ENCODE measurements at places on chromosomes 6 and 20. TPM values are rescaled to one million over a fixed set of nuclear protein-coding genes. Genes with fewer than 3 reads are reported as not detected.

- no peak for ATAC-seq
Measured at GRCh38 chr20:18032977-18033892, 24.5 kb downstream of the OVOL2 start.

GRCh38 chr6:129886401-129887155 is 25.5 kb upstream of the TMEM244 start:
- no peak for ATAC-seq

- ATAC-seq: peak; percentile 20
Measured at GRCh38 chr6:10478187-10479040, 42.7 kb upstream of the GCNT2 start.

DNA sequence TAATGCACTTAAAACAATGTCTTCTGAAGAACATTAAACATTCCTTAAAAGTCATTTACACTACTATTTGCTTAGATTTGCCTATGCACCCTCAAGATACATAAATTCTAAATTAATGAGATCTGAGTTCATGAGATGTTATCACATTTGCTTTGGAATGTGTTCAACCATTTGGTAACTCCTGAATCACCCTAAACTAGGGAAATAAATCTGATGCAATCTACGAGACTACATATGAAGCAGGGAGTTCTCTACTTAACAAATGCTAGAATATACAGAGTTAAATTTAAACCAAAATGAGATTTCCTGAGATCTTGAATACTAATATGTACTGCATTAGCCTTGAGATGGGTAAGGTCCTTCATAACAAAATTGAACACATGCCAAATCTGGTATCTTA is 170.1 kb downstream of the CLIC5 start:
- ATAC-seq: no peak

DNA sequence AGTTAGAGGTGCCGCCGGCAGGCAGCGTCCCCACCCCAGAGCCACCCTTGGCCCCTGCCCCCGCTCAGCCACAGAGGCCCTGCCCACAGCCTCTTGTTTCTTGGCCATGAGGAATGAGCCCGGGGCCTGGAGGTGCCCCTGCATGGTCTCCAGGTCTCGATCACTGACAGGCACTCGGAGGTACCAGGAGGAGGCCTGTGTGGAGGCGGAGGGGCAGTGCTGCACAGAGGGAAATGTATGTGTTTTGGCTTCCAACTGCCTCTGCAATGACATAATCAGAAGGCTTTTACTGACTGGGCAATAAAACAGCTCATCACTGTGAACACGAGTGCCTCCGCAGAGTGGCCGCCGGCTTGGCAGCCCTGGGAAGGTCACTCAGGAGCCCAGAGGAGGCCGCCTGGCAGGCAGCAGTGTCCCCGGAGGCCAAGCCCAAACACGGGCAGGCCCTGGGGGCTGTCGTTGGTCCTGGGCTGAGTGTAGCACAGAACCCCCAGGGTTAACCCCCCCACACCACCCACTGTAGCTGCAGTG is 61.1 kb upstream of the GATA5 start:
- ATAC-seq: no peak

GRCh38 chr20:31894980-31895675 is 24.7 kb downstream of the TTLL9 start:
- ATAC-seq: peak; percentile 84

DNA sequence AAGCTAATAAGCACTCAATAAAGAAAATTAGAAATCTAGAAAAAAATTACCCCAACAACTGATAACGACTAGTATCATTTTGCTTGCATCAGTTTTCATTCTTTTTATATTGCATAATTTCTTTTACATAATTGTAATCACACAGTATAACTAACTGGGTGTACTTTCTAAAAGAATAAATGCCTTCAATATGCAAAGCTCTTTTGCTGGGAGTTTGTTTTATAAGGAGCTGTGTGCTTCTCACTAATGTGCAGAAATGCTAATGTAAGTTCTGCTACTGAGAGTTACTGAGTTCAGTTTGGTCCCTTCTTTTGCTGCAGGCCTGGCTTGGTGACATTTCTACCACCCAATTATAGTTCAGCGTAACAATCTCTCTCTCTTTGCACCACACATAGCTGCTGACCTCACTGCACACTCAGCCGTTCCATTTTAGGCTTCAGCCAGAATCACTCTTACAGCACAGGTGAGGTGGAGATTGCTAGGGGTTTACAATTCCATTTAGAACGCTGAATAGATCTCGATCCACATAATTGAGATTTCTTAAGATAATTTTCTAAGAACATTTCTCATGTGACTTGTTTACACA is 20.9 kb upstream of the KLHL31 start:
- no peak for ATAC-seq

- ATAC-seq: no peak
Measured at GRCh38 chr20:47283411-47283810, 73.1 kb downstream of the ZMYND8 start.

GRCh38 chr6:50922579-50923525 is 104.2 kb downstream of the TFAP2B start:
- peak; percentile 38 for ATAC-seq

DNA sequence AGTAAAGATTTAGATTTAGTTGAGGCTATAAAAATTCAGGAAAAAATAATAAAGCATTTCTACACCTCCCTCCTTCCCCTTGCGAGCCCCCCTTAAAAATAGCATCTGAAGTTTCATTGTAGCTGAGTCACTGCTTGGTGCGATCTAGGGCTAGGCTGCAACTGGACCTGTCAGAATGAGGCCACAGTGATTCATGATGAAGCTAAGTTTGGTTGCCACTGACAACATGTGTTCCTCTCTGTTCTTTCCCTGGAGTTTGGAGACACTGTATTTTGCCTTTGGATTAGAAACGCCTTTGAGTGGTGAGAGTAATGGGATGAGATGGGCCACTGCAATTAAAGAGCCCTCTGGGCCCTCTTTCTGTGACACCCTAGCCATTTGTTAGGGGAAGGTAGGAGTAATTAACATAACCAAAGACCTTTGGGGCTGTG is 334.1 kb downstream of the NRN1 start:
- peak; percentile 61 for ATAC-seq

GRCh38 chr20:9043364-9043763 is 25.5 kb upstream of the PLCB4 start:
- ATAC-seq: peak; percentile 70

DNA sequence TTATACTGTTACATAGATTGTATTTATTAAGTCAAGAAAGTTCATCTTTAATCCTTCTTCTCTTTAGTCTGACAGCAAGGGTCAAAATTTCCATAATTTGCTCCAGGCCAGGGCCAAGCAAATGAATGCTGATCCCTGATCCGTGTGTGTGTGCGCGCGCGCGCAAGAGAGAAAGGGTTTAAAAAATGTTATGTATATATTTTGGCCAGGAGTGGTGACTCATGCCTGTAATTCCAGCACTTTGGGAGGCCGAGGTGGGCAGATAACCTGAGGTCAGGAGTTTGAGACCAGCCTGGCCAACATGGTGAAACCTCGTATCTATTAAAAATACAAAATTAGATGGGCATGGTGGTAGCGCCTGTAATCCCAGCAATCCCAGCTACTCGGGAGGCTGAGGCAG is 61.7 kb downstream of the GTF2H5 start:
- no peak for ATAC-seq

DNA sequence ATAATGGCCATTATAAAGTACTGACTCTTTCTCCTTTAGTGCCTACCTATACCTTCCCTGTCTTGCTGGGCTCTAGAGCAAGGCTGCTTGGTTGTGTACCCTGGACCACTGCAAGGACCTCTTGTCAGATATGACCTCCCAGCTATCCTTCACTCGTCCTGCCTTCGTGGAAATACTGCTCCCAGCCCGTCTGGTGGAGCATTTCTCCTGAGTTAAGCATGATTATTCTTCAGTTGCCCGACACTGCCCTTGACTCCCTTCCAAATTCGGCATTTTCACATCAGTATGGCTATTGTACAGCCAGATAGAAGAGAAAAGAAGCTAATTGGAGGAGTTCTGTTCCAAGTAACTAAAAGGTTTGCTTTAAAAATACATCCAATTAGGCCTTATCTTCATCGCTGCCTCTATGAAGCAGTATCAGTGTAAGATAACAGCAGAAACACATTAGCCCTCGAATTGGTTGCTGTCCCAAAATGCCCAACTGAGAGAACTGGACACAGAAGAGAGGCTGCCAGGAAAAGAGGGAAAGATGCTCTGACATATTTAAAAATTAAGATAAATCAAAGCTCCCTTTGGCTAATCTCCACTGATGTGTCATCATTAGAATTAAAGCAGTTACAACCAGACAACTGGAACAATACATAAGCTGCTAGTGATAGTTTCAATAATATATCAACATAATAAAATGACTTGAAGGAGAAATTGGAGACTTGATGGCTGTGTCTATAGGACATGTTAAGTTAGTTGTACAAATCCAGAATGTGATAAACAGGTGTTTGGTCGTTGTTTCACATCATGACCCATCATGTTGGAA is 54.4 kb downstream of the OPRM1 start:
- ATAC-seq: no peak

GRCh38 chr6:10540073-10540746 is 19.1 kb downstream of the GCNT2 start:
- ATAC-seq: no peak

GRCh38 chr6:12709116-12709515 is 7.5 kb upstream of the PHACTR1 start:
- ATAC-seq: no peak

DNA sequence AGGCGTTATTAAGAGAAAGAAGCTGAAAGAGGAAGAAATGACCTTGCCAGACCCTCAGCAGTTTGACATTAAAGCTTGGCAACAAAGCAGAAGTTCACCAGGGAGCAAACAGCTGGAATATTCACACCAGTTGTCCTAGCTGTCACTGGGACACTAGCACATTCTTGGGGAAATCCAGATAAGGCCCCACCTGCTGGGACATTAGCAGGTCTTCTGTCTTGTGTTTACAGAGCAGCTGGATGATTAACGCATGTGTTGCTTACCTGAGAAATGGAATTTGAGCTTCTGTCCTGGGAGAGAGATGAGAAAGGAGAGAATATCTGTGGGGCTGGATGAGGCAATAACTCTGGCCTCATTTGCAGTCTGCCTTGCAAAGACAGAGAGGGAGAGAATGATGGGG is 137.6 kb upstream of the RIN2 start:
- ATAC-seq: no peak

- no peak for ATAC-seq
Measured at GRCh38 chr6:161417717-161418462, 144.0 kb upstream of the AGPAT4 start.

GRCh38 chr6:1912731-1913130 is 303.0 kb downstream of the FOXC1 start:
- ATAC-seq: no peak

DNA sequence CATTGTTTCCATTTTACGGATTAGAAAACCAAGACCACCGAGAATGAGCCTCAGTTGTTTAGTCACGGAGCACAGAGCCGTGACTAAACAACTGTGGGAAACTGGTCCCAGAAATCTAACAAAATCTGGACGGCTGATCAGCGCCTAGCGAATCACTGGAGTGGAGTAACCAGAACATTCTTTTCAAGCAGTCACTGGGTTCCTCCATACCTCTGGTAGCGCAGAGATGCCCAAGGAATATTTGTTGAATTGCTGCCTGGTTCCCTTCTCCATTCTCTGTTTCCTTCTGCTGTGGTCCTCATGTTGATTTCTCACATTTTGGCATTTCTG is 62.0 kb downstream of the GPX5 start:
- no peak for ATAC-seq

DNA sequence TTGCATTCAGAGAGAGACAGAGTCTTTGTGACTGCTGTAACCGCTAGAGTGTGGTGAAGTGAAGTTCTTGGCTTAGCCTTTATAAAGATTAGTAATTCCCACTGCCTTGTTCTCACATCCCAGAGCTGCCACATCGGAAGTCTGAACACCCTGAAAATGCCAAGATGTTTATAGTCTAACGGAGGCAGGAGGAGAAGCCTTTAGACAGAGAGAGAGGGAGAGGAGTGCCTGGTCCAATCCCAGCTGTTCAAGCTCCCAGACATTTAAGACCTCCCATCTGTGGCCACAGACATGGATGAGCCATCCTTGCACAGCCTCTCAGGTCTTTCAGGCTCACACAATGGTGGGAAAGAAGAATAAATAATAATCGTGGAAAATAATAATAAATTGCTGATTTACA is 1422.8 kb upstream of the EYS start:
- ATAC-seq: no peak

GRCh38 chr6:158538741-158539140 is 21.1 kb upstream of the TMEM181 start:
- ATAC-seq: no peak

GRCh38 chr6:4853349-4853748 is 77.1 kb downstream of the CDYL start:
- no peak for ATAC-seq

DNA sequence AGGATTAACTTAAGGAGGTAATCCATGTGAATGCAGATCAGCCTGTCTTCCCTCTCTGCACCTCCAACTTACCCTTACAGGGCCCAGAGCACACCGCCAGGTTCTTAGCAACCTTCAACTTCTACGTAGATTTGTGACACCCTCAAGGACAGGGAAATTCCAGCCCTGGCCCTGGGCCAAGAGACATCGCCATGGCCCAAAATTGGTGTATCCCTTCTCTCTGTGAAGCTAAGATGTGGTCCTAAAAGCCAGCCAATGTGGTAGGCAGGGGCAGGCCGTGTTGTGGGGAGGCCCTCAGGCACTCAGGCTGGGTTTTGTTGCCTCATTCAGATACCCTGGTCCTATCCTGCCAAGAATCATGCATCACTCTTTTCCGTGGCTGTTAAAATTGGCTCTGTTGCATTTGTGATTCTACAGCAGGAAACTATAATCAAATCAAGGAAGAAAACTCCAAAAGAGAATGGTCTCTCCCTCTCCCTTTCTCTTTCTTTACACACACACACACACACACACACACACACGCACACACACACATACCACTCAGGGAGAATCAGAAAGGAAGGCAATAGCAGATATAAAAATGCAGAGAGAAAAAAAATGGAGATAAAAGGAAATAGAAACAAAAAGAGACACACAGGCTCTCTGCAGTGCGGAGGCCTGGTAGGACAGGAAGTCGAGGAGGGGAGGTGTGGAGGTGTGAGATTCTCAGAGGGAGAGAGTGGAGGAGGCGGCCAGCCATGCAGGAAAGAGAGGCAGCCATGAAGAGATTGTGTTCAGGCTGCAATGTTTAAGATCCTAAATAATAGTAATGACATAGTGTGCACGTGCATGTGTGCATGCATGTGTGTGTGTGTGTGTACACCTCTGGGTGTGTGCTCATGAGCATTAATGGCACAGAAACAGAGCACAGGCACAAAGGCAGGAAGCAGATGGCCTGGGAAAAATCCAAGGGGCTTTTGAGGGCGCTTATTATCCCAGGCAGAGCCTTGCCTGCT is 201.8 kb upstream of the LRFN2 start:
- ATAC-seq: no peak

- no peak for ATAC-seq
Measured at GRCh38 chr6:169880516-169880915, 129.1 kb downstream of the ERMARD start.

- ATAC-seq: peak; percentile 66
Measured at GRCh38 chr6:6771224-6771945, 182.9 kb downstream of the LY86 start.

GRCh38 chr6:41184761-41185160 is 16.2 kb downstream of the TREML2 start:
- ATAC-seq: no peak

- no peak for ATAC-seq
Measured at GRCh38 chr20:61352346-61353260, 100.5 kb downstream of the CDH4 start.

Gene DEFB121
- total RNA-seq: not detected

Gene CSNK2B
- 108 TPM for total RNA-seq

Gene FARS2
- 15.4 TPM for total RNA-seq

Gene SALL4
- total RNA-seq: 0.44 TPM

Gene HLA-DMB
- 5.5 TPM for total RNA-seq

Gene CLVS2
- not detected for total RNA-seq

Gene KCNK5
- 5.1 TPM for total RNA-seq

Gene SLC17A9
- 0.76 TPM for total RNA-seq

Gene DPPA5
- total RNA-seq: not detected

Gene NEDD9
- 4.1 TPM for total RNA-seq

Gene TRIM31
- total RNA-seq: 0.20 TPM

Gene CRYBG1
- 124 TPM for total RNA-seq

Gene COX4I2
- total RNA-seq: 0.96 TPM
